Upper lobe of right lung (tissue), 1 donor: ENCODE measurements at places on chromosomes 1 and 21. TPM values are rescaled to one million over a fixed set of nuclear protein-coding genes. Genes with fewer than 3 reads are reported as not detected.
A peak's percentile ranks its signal among the peaks of the same experiment; 100 is the strongest.

DNA sequence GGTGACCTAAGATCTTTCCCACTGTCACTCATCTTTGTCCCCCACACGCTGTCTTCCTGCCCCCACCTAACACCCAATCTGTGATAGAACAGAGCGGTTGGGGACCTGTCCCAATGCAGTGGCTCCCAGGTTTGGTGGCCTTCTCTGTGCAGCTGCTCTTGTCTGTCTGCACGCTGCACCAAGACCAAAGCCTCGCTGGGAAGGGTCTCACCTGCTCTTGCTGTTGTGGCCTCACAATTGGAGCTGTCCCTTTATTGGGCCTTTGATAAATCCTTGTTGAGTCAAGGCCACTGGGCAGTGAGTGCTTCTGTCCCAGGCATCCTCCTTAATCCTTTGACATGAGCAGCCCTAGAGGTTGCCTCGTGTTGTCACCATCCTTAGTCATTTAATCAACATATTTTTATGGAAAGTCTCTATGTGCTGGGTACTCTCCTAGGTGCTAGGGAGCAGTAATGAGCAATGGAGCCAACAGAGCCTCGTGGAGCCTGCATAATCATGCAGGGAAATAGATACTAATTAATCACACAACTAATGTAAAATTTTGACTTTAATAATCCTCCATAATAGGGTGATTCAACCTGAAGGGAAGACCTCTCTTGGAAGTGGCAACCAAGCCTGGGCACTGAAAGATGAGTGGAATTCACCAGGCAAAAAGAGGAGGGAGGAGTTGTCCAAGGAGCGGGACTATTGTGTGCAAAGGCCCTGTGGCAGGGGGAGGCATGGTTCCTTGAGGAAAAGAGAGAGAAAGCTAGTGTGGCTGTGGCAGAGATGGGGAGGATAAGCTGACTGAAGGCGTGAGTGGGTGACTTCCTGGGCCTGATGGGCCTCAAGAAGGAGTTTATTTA lies 57.6 kb downstream of the MAN1C1 start:
- DNase-seq = peak; percentile 19

- DNase-seq = no peak
Measured at GRCh38 chr1:64269558-64269884, 66.1 kb downstream of the UBE2U start.

Gene NR5A2
- 8.1 TPM for total RNA-seq

Gene GLMN
- 5.8 TPM for total RNA-seq

GRCh38 chr1:6779089-6779805 lies 6.0 kb upstream of the CAMTA1 start:
- DNase-seq = no peak

- DNase-seq = no peak
Measured at GRCh38 chr1:98321191-98321590, 340.3 kb upstream of the SNX7 start.

Gene TFF3
- total RNA-seq = 19.6 TPM

- no peak for DNase-seq
Measured at GRCh38 chr1:200540281-200540680, 80.3 kb downstream of the KIF14 start.

Gene ASCL5
- total RNA-seq = 0.29 TPM

DNA sequence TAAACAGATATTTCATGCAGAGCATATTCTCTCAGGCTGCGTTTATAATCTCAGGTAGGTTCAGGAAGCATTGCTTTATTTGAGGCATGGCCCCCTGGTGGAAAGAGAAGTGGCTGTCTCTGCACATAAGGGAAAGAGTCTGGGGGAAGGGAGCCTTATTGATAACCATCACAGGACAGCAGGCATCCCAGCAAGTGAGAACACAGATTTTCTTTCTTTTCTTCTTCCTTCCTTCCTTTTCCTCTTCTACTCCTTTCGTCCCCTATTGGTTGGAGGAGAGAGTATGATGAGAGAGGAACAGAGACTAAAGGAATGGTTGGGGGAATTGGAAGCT lies 21.9 kb downstream of the TSNAX start:
- DNase-seq = no peak

- no peak for DNase-seq
Measured at GRCh38 chr21:44820851-44821250, 3.0 kb upstream of the SUMO3 start.

GRCh38 chr1:38559446-38560165 lies 300.0 kb downstream of the RRAGC start:
- peak; percentile 79 for DNase-seq

DNA sequence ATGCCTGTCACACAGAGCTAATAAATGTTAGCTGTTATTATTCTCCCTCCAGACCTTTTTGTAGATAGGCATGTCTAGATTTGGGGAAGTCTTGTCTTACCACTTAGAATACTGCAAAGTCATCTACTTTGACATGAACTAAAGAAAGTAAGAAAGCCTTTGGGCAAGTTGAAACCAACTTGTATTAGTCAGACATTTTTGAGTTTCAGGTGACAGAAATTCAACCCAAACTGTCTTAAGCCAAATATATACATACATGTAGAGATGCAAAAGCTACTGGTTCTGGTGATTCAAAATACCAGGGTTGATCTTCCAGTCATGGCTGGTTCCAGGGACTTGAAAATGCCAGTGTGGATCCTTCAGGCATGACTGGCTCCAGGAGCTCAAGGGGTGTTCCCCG lies 276.8 kb upstream of the TMEM51 start:
- DNase-seq = no peak

Gene C1orf115
- total RNA-seq = 35.3 TPM

DNA sequence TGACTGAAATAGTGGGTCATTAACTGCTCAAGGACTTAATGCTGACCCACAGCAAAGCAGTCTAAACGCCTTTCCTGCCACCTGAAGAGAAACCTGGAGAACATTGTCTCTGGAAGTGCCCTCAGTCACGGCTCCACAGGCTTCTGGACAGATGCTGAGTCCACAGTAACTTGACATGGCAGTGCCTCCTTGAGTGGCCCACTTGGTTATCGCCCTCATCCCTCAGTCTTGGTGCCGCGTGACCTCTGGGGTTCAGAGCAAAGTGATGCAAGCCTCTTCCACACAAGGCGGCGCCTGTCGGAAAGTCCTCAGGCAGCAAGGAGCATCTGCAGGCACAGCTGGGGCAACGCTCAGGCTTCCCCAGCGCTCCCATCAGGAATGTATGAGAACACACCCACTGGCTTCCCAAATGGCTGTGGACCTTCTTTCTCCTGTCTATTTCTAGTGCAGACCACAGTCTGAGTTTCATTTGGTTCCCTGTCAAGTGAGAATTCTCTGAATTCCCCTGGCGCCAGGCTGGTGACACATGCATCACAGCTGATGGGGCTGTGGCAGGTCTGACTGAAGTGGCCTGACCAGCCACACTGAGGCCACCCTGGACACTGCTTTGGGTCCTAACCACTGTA lies 13.0 kb upstream of the ANGPTL7 start:
- no peak for DNase-seq

GRCh38 chr1:5724847-5725246 lies 267.4 kb downstream of the NPHP4 start:
- DNase-seq = peak; percentile 36

DNA sequence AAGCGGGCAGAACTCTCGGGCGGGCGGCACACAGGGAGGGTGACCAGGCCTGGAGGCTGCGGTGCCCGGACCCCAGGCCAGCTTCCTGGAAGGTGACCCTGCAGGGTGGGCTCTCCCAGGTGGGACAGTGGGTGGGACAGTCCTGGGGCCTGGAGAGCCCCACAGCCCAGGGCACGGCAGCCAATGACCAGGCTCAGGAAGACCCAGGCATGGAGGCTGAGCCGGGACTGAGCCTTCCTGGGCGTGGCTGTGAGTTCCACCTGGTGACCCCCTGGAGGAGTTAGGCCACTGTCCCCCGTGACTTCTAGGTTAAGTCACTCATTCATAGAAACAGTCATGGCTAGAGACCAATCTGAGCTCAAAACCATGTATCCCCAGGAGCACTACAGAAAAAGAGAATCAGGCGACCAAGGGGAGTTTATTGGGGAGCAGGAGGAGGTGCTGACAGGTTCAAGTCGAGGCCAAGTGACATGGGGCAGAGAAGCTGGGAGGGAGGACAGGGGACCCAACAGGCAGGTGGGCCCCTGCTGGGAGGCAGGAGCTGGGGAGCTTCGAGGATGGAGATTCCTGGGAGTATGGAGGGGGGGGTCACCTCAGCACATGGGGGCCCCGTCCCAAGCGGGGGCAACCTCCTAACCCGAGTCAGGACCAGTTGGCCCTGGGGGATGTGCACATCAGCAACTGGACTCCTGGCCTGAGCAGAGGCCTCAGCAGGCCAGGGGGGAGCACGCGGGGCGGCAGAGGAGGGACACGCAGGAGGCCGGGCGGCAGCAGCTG lies 1.2 kb downstream of the KRTAP10-5 start:
- DNase-seq = peak; percentile 50

- DNase-seq = no peak
Measured at GRCh38 chr1:194517567-194517966, 1331.2 kb upstream of the B3GALT2 start.

- DNase-seq = no peak
Measured at GRCh38 chr1:18684303-18684702, 53.7 kb downstream of the PAX7 start.
